ENCODE measurements at places on chromosomes 2 and 18.
A peak's percentile ranks its signal among the peaks of the same experiment; 100 is the strongest.

DNA sequence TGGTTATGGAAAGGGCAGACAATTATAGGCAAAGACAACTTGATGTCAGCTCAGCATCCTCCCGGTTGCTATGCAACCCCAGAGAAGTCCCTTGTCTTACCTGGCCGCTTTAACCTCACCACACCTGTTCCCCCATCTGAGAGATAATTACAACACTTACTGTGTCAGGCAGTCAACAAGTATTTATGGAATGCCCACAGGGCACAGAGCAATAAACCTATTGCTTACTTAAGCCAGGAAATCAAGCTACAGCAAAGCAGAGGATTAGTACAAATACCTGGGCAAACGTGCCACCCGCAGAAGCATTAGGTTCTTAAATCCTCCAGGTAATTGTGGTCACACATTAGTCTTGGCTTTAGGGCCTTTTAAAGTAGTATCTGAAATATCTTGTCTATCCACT is 320.4 kb upstream of the REV1 start:
- DNase-seq, result no peak

DNA sequence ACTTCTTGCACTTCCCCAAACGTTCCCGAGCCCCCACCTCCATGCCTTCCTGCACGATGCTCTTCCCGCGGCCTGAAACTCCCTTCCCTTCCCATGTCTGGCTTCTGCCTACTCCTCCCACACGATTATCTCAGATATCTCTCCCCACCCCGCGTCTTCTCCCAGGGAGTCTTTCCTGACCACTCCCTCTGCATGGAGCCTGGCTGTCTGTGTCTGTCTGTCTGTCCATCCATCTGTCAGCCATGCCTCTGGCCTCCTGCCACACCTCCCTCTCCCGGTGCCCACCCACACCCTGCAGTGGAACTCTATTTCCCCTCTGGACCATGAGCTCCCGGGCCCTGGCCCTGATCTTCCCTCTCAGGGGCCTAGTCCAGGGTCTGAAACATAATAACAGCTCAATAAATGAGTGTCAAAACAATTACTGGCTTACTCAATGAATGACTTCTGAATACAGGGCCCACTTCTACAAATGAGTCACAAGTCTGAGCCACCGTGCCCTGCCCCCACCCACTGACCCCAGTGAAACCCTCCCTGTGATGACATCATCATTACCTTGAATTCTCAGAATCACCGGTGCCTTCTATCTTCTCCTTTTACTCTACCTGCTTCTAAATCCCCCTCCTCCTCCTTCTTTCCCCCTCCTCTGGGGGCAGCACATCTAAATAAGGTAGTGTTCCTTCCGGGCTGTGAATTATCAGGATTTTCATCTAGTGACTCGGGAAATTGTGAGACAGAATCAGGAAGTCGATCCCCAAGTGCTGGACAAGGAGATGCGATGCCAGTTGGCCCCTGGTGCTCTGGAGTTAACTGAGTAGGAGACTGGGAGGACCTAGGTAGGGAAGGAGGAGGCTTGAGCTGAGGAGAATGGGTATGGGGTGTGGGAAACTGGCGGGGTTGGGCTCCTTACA is 46.1 kb upstream of the PLB1 start:
- DNase-seq, result no peak

DNA sequence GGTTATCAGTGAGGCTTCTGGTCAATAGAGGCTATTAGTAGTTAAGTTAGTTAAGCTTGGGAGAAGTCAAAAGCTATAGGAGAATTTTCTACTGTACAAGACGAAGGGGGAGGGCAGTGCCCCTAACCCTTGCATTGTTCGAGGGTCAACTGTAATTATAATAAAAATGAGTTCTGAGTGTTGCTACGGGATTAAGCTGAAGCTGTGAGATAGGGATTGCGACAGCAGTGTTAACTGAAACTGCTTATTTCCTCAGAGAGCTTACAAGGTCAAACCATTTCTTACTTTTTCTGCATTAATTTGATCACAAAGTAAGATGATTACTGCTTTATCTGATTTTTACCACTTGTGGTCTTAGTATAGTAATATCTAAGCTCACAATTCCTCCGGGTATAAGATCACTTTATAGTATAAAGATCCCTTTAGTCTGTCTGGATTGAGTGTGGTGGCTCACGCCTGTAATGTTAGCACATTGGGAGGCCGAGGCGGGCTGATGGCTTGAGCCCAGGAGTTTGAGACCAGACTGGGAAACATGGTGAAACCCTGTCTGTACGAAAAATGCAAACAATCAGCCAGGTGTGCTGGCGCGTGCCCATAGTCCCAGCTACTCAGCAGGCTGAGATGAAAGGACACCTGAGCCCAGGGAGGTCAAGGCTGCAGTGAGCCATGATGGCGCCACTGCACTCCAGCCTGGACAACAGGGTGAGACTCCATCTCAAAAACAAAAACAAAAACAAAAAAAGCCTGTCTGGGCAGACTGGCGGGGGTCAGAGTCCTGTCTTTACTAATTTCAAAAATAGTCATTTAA is 119.5 kb upstream of the TLK1 start:
- DNase-seq, result no peak

GRCh38 chr2:145221032-145221431 is 701.1 kb upstream of the ZEB2 start:
- no peak for DNase-seq

GRCh38 chr2:238427435-238428162 is 872 bp downstream of the ASB1 start:
- DNase-seq, result no peak

- no peak for DNase-seq
Observed at GRCh38 chr18:45324495-45325113, 290.7 kb upstream of the SLC14A2 start.

GRCh38 chr2:50402654-50402960 is 629.3 kb downstream of the NRXN1 start:
- DNase-seq, result no peak

DNA sequence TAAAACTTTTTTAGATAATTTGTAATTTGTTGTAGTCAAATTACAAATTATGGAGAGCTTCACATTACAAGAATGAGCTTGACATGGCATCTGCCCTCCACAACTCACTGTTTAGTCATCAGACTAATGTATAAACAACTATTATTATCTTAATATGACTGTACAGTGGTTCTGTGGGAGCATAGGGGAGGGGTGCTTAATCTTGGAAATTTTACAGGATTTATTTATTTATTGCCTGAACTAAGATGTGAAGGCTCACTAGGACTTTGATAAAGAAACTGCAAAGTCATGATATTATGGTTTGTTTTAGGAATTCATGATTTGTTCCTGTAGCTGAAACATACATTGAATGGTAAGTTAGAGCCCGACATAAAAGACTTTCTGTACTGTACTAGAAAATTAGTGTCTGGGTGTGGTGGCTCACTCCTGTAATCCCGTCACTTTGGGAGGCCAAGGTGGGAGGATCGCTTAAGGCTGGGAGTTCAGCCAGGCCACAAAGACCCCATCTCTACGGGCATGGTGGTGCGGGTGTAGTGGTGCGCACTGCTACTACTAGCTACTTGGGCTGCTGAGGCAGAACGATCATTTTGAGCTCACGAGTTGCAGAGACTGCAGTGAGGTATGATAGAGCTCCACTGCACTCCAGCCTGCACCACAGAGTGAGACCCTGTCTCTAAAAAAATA is 2.1 kb downstream of the MARCHF7 start:
- DNase-seq, result no peak

DNA sequence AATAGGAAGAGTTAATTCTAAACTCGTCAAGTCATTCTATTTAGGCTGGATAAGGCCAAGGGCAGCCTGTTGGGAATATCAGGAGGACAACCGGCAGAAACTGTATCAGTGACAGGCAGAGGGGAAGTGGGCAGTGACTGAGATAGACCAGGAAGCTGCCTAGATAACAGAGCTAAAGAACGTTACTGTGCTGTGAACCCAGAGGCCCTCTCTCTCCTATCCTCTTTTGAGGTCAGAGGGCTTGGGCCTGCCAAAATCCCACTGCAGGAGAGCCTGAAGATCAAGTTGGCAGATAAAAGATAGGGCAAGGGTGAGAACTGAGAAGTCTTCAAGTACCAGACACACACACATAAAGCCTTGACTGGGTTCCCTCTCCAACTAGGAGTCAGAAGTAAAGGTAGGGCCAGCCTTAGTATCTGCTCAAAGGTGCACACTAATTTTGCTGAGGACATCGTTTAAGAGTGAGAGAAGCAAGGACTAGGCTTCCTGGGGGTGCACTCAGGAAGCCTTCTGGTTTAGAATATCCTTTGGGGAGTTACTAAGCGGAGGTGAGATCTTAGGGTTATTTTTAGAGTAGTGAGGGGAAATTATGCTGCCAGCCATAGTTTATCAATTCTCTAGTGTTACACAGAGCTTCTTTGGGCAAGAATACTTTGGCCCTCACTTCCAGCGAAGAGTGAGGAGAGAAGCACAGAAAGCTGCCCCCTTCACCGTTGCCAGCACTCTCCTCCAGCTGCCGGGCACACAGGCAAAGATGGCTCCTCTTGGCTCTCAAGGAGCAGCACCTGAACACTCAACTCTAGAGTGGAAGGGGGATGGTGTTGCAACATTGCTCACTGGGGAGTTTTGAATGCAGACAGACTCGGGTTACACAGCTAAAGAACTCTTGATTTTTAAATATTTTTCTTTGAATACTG is 9.8 kb downstream of the CAVIN2 start:
- no peak for DNase-seq

GRCh38 chr2:227450311-227450841 is 21.6 kb upstream of the AGFG1 start:
- DNase-seq, result no peak

DNA sequence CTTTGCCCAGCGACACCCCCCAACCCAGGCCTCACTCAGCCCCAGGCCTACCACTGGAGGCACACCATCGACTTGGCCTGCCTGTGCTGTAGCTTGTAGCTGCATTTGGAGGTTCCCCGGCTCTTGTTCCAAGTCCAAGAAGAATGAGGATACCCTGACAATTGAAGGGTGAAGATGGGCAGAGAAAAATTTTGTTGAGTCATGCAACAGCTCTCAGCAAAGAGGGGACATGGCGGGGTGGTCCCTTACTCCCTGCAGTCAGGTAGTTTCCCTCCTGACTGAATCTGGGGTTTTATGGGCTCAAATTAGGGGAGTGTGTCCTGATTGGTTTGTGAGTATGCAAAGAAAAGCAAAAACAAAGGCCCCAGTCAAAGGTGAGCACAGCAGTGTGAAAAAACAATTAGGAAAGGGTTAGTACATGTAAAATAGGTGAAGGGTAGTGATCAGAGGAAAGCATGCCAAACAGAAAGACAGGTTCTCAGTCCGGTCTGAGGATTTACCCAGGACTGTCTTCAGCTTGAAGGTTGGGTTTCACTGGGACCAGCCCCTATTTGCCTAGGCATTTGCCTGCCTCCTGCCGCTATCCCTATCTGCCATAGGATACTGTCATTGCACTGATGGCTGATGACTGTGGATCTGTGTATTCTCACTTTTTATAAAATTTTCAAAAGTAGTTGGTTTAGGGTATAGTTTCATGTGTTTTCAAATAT is 316.4 kb upstream of the RND3 start:
- DNase-seq, result no peak

GRCh38 chr2:12816379-12817306 is 99.9 kb downstream of the TRIB2 start:
- DNase-seq, result no peak

- DNase-seq, result no peak
Observed at GRCh38 chr2:238554468-238555315, 128.0 kb downstream of the ASB1 start.

DNA sequence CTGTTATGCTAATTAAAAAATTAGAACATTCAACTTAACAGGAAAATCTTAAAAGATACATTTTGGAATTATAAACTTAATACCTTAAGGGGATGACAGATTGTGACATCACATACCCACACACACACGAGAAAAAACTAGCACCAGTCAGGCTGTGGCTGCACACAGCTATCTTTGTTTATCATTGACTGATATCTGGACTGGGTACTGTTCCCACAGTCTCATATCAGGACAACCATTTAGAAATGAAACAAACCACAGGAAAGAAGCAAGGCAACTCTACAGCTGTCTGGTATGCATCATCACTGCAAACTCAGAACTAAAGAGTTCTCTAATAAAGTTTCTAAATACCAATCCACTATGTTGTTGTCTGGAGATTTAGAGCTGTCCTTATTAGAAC is 210.9 kb upstream of the SMAD7 start:
- DNase-seq, result peak; percentile 31

DNA sequence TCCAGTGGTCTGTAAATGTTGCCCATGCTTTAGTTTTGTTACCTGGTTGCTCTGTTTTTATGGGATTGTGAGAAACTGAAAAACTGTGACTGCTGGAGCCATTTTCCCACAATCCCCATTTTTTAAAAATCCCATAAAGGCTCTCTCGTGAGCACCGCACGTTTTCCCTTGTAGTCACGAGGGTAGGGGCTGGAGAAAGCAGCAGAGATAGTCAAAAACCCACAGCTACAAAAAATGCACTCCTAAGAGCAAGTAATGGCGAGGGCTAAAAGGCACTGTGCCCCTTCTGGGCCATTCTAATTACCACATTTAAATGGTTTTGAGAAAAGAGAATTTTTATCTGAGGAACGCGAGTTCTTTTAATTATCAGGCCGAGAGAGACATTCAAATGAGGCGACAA is 1.8 kb upstream of the CTDP1 start:
- no peak for DNase-seq

GRCh38 chr18:6755107-6755506 is 25.6 kb downstream of the ARHGAP28 start:
- no peak for DNase-seq

DNA sequence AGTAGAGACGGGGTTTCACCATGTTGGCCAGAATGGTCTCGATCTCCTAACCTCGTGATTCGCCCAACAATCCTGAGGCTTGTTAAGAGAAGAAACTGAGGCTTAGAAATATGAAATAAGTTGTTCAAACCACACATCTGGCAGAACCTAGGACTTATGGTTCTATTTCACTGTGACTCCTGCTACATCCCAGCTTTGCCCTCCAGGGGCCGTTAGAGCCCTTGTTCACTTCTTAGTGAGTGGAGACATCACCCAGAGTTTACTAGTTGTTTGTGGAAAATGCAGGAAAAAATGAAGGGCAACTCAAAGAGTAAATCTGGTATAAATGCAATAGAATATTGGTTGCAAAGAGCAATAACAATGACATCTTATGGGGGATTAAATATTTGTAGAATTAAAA is 43.9 kb downstream of the MARCHF4 start:
- no peak for DNase-seq

GRCh38 chr18:25976554-25976953 is 113.9 kb downstream of the SS18 start:
- DNase-seq, result no peak

GRCh38 chr18:44521668-44522022 is 159.0 kb upstream of the SETBP1 start:
- DNase-seq, result no peak

DNA sequence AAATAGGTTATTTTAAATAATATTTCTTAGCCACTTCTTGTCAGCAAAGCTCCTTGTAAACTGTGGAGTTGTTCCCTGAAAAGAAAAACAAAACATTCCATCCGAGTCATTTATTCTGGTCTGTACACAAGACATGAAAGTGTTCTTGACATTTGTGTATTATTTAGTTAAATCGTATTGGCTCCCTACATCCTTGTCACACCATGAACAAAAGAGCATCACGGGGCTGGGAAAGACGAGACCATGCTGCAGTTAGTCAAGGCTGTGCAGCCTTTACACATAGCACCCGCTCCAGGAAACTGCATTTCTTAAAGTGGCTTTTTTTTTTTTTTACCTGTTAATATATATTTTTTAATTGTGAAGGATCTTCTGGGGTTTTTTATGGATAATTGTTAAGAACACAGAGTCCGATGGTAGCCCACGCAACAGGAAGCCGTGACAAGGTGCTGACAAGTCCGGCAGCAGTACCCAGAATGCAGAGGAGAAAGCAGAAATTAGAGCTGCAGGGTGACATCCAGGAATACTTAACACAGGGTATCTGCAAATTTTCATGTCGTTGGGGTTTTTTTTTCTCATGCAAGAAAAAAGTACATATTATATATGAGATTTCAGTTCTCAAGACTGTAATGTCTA is 588.4 kb downstream of the ARHGAP15 start:
- no peak for DNase-seq

All from GM04503 (cell line).